ENCODE measurements at places on chromosomes 2 and 18.
A peak's percentile ranks its signal among the peaks of the same experiment; 100 is the strongest.

DNA sequence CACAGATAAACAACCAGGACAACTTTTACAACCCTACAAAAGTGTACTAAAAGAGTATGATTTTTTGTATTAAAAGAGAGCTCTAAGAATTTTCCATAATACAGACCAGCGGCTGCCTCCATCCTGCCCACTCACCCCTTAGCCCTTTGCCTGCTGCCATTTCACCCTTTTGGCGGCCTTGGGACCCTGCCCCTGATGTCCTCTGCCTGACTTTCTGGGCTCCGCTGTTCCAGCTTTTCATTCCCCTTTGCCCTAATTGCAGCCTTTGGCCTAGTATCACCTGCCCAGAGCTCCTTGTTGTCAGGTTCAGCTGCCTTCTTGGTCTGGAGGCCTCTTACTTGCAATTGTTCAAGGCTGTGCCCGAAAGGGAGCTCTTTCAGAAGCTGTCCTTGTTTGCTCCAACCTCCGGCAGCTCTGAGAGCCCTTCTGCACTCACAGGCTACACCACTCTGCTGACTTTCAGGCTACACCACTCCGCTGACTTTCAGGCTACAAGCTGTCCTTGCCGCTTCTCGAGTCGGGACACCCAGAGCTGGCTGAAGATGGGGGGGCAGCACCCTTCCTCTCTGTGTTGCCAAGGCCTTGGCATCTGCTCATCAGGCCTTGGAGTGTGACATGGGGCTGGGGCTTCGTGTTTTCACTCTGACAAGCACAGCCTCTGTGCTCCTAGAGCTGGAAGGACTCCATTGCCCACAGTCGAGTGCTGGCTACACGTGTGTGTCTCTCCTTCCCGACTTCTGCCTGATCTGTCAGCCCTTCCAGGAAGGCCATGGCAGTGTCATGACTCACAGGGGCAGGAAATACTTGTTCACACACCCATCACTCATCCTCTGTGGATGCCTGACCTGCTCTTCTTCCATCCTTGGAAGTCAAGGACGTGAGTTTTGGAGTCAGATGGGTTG lies 43.1 kb upstream of the HDAC4 start:
- no peak for DNase-seq

DNA sequence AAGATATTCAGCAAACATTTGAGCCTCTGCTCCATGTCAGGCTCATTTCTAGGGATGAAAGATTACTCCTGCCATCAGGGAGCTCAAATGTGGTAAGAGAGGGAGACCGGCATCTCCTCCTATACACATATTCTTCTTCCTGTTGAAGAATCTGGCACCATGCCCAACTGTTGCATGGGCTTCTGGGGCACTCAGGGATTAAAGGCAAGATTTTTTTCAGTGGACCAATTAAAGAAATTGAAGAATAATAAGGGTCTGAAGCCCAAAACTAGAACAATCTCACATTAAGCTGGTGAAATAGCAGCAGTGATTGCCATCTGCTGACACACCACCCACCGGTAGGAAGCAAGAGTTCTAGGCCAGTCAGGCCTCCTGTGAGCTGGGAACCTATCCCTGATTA lies 145.4 kb upstream of the LYPD6 start:
- DNase-seq, result no peak

GRCh38 chr2:229725716-229726574 lies 11.6 kb upstream of the DNER start:
- DNase-seq, result no peak

GRCh38 chr2:11598228-11598731 lies 64.4 kb downstream of the GREB1 start:
- DNase-seq, result peak; percentile 33

DNA sequence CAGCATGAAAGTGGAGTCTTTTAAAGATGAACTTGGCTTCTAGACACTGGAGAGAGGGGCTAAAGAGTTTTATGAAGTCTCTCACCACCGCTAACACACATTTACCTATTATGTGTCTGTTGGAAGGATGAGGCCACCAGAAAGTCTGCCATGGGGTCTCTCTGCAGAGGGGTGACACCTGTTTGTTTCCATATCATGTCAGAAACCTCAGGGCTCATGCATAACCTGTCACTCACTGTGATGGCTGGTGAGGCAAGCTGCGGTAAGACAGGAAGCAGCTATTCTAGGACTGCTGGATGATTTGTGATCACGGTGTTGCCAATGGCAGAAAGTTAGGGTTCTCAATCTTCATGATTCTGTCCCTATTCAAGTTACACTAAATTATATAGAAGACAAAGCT lies 60.8 kb upstream of the DNMT3A start:
- no peak for DNase-seq

DNA sequence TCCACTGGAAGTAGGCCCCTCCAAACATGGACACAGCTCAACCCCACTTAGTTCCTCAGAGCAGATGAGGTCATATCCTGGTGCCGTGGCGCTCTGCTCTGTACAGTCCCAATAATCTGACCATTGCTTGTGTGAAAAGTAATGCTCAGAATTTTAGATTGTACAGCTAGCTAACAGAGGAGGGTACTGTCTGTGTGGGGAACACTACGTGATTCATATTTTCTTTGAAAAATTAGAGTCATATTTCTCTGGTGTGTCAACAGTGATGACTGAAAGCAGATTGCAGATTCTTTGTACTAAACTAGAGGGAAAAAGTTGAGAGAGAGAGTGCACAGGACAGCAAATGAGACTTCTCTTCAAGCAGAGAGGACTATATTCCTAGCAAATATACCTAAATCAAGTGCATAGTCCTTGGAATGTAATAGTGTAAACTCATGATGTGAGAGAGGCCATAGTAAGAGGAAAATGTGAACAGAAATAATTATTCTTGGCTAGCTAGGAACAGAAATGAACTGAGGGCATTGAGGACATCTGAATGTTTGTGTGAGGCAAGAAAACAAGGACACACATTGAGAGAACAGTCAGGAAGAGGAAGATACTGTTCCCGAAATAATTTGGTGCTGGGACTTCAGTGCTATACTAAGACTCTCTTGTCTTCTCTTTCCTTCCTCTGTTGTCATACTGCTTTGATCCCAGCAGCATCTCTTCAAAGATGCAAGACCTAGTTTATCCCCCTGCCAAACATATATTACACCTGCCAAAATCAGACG lies 157.0 kb upstream of the RND3 start:
- no peak for DNase-seq
